ENCODE measurements at places on chromosomes 7 and 10.

DNA sequence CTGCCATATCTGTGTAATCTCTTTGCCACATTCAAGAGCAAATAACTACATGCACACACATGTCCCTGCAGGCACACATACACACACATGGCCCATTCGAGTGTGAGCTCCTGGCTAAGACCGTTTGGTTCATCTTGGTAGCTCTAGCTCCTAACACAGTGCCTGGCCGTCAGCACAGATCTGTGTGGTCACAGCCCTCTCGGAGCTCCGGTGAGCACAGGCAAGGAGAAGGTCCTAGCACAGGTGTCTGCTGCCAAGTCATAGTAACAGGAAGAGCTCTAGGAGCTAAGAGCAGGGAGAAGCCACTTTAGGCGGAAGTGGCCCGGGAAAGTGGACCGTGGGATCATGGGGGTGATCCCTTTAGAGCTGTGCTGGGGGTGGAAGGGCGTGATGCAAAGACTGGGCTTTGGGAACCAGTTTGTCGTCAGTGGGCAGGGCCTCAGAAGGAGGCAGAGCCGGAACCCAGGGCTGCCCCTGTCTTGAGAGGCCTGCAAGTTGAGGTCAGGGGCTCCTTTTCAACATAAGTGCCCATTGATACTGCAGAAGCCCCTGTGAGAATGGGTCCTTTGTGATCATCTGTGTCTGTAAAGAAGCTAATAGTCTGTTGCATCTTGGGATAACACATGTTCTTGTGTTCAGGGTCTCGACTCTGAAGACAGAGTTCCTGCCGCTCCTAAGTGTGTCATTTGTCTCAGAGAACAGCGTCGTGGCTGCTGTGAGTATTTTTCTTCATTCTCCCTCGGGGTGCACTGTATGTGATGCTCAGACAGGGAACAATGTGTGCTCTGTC, 16.6 kb upstream of the ARPC1B start:
- DNase-seq: peak; percentile 90

DNA sequence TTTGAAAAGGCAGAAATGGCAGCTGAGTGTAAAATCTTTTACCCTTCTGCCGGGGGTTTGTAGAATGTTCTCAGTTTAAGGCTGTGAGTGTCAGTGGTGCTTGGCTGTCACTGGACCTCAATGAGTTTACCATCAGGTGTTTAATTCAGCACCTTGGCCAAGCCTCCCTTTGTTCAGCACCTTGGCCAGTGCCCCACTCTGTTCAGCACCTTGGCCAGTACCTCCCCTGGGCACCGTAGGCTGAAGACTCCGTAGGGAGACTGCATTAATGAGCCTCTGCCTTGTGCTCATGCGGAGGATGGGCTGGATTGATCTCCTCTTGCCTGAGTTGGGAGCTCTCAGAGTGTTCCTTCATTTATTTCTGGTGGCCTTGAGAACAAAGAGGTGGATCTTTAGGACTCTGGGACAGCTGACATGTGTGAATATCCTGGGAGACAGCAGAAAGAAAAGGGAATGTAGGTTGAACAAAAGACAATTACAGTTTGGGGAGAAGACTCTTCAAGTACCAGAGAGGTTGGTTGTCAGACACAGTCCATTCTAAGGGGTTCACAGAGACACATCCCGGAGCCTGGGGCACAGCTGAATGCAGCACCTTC, 1.6 kb downstream of the FAM24A start:
- DNase-seq: peak; percentile 5

GRCh38 chr7:151830121-151830830, 46.6 kb downstream of the PRKAG2 start:
- no peak for DNase-seq

DNA sequence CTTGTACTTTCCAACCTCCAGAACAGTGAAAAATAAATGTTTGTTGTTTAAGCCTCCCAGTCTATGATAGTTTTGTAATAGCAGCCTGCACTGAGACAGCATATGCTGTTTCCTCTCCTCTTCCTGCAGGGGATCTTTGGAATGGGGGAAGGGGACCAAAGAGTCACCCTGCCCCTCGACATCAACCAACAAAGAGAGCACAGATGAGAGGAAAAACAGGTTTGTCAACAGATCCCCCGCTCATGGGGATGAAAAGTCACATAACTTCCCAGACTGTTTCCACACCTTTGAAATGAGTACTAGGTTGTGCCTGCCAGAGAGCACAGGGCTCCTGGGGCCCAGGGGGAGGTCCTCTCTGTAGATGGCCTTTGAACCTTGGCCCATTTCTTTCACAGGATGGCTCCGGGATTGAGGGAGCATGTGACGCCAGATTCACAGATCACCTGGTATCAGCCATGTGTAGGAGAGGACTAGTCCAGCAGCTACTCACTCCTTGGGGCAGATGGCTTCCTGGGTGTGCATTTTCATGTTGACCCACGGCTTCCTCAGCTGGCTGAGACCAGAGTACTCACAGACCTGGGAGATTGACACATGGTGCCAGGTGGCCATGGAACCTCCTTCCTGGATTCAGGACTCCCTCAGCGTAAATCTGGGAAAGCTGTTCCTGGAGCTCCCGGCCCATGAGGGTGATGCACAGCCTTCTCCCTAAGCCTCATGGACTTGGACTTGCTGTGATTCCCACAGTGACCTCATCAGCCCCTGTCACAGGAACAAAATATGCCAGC, 125.6 kb downstream of the CXCL12 start:
- no peak for DNase-seq

DNA sequence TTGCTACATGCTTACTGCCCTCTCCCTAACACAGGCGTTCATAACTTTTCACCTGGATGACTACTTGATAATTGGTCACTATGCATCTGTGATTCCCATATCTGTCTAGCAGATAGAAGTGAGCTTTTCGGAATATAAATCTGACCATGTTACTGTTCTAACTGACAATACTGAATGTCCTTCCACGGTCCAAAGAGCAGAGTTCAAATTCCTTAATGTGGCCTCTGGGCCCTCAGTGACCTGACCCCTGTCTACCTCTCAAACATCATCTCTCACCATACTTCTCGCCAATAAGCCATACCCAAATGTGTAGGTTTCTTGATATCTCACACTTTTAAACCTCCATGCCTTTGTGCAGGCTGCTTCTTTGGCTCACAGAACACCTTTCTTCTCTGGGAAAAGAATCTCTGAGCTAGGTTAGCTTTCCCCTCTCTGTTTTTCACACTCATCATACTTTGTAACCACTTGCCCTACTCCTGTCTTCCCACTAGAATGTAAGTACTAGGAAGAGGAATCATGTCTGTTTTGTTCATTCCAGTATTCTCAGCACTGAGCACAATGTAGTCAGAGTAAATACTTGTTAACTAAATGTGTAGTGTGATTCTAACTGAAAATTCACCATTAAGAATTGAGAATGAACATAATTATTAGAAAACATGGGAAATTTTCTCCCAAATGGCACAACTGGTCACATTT, 39.2 kb upstream of the LRRC17 start:
- DNase-seq: no peak

GRCh38 chr7:17044396-17044795, 162.6 kb upstream of the AGR3 start:
- peak; percentile 6 for DNase-seq

GRCh38 chr10:103504181-103504783, 10.8 kb downstream of the NEURL1 start:
- DNase-seq: no peak

- DNase-seq: peak; percentile 65
Measured at GRCh38 chr7:113774182-113774807, 144.5 kb downstream of the PPP1R3A start.

GRCh38 chr7:71937840-71938371, 474.2 kb downstream of the CALN1 start:
- no peak for DNase-seq

DNA sequence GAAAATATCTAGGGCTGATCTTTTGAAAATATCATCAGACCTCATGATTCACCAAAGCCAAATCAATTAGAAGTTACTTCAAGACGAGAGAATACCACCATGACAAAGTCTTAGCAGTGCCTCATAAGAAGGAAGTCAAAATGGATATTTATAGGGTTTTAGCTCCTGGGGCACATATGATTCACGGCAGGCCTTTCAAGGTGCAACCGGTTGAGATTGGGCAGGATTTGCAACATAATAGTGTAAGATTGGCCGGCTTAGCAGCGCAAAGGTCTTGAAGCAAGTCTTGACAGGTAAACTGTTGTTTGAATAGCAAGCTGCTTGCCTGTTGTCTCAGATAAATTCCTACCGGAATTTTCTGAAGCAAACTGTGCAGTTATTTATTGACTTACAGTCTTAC, 17.5 kb downstream of the ADRB1 start:
- no peak for DNase-seq

- DNase-seq: no peak
Measured at GRCh38 chr7:29045258-29046086, 87.3 kb upstream of the TRIL start.

GRCh38 chr10:97647556-97647955, 7.1 kb downstream of the PI4K2A start:
- peak; percentile 44 for DNase-seq

- no peak for DNase-seq
Measured at GRCh38 chr7:77536017-77536412, 1.1 kb upstream of the PTPN12 start.

GRCh38 chr10:127142856-127143255, 53.5 kb downstream of the INSYN2A start:
- no peak for DNase-seq
